Fibroblast of skin of scalp (primary cell): ENCODE measurements at places on chromosomes 5 and 9.

DNA sequence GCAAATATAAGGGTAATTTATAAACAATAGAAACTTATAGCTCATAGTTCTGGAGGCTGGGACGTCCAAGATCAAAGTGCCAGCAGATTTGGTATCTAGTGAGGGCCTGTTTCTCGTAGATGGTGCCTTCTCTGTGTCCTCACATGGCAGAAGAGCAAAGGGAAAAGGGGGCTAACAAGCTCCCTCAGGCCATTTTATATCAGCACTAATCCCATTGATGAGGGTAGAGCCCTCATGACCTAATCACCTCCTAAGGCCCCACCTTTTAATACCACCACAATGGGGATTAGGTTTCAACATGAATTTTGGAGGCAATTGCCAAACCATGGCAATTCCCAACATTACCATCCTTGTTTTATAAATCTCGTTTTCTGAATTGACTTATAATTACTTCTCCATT lies 259.8 kb downstream of the ARRDC3 start:
- DNase-seq = no peak

DNA sequence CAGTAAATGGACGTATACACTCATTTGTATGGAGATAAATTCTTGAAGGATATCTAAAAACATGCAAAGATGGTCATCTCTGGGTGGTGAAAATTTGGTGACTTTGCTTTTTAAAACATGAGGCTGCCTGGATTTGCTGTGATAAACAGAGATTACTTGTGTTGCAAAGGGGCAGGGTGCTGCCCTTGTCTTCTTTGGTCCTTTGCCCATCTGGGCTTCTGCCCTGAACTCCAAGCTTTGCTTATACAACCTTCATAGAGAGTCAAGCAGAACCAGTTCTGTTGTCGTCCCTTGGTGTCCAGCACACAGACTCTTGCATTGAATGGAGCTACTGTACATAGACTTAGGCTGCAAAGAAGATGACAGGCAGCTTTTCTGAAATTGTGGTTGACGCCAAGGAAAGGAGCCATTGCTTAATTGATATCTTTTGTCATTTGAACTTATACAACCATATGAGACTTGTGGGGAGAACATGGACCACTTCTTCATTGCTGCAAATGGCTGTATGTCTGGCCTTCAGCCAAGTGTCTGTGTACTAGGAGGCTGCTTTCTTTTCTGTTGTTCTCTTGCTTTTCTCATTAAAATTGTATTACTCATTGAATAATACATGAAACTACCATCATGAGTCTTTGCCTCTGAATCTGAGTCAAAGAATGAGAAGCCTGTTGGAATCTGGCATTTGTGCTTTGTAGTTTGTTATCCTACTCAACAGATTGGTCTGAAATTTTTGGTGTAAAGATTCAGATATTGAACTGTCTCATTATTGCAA lies 152.5 kb downstream of the DMRT2 start:
- DNase-seq = no peak

- DNase-seq = peak; percentile 9
Observed at GRCh38 chr9:106312906-106313305, 550.1 kb upstream of the ZNF462 start.

GRCh38 chr5:153147891-153148623 lies 342.4 kb upstream of the GRIA1 start:
- DNase-seq = peak; percentile 63

GRCh38 chr9:120741191-120741590 lies 26.9 kb upstream of the MEGF9 start:
- DNase-seq = no peak

DNA sequence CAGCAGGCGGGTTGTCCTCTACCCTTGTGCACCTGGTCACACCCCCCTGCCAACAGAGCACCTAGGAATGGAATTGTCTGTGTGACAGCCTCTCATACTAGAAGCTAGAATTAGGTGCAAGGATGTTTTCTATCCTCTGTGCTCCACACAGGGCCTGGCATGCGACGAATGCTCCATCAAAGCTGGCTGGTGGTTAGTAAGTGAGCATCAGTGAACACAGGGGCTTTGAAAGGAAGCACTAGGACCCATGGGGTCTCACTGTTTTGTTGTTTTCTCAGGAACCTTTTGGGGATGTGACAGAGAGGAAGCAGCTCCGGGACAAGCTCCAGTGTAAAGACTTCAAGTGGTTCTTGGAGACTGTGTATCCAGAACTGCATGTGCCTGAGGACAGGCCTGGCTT lies 32.3 kb downstream of the GALNT12 start:
- DNase-seq = no peak

- DNase-seq = no peak
Observed at GRCh38 chr5:132766020-132766805, 10.8 kb downstream of the SEPTIN8 start.

GRCh38 chr5:153831973-153832372 lies 206.7 kb downstream of the FAM114A2 start:
- DNase-seq = peak; percentile 35

DNA sequence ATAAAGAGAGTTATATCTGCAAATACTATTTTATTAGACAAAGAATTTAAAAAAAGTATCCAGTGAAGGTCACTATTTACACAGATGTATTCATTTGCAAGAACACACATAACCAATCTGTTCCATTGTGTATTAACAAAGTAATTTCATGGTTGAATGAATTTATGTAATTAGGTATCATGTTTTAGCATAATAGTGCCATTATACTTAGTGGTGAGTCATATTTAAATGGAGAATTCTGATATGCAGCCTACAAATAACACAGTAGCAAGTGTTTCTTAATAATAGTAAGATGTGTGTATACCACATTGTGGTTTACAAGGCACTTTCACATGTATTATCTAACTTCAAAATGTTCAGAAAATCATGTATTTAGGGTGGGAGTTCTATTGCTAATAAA lies 1028.5 kb upstream of the ACO1 start:
- no peak for DNase-seq

- no peak for DNase-seq
Observed at GRCh38 chr5:56066931-56067450, 72.2 kb upstream of the IL6ST start.

DNA sequence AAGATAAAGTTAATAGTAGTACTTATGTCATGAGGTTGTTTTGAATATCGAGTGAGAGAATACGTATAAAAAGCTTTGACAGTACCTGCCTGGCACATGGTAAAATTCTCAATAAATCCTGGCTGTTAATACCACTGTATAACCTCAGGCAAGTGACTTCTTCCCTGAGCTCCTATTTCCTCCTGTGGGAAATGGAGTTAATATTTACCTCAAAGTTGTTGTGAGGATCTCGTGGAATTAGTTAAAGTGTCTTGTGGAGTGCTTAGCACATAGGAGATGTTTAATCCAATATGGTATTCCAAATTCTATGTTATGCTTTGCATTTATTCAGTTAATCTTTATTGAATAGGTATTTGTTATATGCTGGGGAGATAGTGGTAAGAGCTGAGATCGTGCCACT lies 18.5 kb downstream of the FOCAD start:
- no peak for DNase-seq

GRCh38 chr5:177234841-177235240 lies 68.7 kb downstream of the RAB24 start:
- DNase-seq = peak; percentile 66

- no peak for DNase-seq
Observed at GRCh38 chr5:143147902-143148301, 255.6 kb downstream of the NR3C1 start.
